ENCODE measurements at places on chromosomes 7 and 10.

- no peak for DNase-seq
Observed at GRCh38 chr7:43870316-43870715, 999 bp upstream of the MRPS24 start.

GRCh38 chr7:142438235-142438922 lies 180.5 kb upstream of the PRSS58 start:
- no peak for DNase-seq

- no peak for DNase-seq
Observed at GRCh38 chr10:112217386-112218035, 33.9 kb upstream of the GPAM start.

DNA sequence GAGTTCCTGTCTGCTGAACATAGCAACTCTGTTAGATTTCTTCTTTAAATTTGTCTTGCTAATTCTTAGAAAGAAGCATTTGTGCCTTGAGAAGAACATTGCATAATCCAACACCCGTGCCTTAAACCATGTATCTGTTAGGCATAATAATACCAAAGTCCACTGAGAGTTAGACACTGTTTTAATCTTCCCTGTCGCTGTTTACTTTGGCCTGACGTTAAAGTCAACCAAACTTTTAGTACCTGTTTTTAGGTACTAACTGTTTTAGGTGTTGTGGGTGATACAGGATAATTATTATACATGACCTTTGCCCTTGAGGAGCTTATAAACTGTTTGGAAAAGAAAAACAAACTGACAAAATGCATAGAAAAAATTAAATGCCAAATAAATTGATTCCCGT lies 43.6 kb downstream of the KLHDC10 start:
- no peak for DNase-seq

DNA sequence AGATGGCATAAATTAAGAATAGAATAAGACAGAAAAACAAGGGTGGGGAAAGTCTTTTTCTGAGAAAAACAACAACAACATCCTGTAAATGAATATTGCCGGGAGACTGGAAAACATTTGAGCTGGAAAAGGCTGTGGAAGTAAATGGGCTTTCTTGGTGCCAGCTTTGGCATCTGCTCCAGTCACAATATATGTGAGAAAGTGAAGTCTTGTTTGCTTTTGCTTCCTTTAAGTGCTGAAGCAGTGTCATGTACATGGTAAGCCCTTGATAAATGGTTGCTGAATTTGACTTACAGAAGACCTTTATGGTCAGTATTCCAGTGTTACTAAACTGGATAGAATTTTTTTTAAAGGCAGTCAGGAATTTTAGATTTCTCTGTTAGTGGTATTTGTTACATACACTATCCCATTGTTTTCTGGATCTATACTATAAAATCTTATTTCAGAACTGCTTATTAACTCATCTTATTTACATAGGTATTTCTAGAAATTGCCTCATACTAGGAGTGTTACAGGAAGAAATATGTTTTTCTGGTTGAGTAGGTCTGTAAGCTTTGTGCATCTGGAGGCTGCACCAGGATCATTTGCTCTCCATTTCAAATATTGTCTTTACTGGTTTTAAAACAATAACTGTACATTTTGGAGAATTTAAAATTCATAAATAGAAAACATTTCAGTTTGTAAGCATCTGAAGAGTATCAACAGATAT lies 201.7 kb upstream of the FOXP2 start:
- DNase-seq, result no peak

- no peak for DNase-seq
Observed at GRCh38 chr7:37531225-37531624, 82.6 kb upstream of the ELMO1 start.

Data from activated T-helper 1 cell treated with anti-CD3 and anti-CD28 coated beads, Interleukin-2, amount 50 U/mL, for 16 hours (primary cell).